Hepatocyte (in vitro differentiated cells): ENCODE measurements at places on chromosomes 11 and 22.

- DNase-seq = peak; percentile 26
Observed at GRCh38 chr11:15493921-15494620, 379.3 kb downstream of the INSC start.

GRCh38 chr22:28052825-28053269, 133.8 kb upstream of the PITPNB start:
- DNase-seq = no peak

- no peak for DNase-seq
Observed at GRCh38 chr11:46452918-46453517, 61.4 kb upstream of the CHRM4 start.

- peak; percentile 53 for DNase-seq
Observed at GRCh38 chr22:36081023-36081431, 52.4 kb upstream of the RBFOX2 start.

- DNase-seq = peak; percentile 83
Observed at GRCh38 chr22:36419177-36419911, 31.6 kb upstream of the MYH9 start.

GRCh38 chr22:34934261-34934660, 131.7 kb upstream of the ISX start:
- DNase-seq = no peak

DNA sequence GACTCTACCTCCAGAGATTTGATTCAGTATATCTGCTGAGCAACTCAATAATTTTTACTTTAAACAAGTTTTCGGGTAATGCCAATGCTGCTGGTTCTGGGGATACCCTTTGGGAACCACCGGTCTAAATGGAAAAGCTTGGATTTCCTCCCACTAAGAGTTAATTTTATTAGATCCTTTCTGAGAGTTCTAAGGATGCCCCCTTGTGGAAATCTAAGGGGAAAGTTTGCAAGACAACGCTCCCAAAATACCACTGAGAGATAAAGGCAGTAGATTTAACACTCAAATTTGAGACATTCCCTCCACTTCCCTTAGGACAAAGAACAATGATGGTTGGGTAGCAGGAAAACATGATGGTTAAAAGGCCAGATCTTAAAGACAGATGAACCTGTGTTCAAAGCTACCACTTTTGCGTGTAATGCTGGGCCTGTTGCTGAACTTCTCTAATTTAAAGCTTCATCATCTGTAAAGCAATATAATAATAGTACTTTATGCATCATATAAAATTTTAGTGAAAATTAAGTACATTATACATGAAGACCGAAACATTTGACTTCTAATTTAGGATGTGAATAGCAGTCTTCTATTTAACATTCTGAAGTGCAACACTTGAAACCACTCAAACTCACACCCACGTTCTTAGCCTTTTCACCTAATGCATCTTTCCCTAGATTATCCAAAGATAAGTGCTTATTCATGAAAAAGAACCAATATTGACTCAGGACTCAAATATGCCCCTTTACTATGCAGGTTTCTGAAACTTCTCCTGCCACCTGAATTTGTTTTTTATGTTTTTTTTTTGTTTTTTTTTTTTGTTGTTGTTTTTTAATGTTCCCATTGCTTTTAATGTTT, 110.1 kb upstream of the LUZP2 start:
- peak; percentile 39 for DNase-seq

DNA sequence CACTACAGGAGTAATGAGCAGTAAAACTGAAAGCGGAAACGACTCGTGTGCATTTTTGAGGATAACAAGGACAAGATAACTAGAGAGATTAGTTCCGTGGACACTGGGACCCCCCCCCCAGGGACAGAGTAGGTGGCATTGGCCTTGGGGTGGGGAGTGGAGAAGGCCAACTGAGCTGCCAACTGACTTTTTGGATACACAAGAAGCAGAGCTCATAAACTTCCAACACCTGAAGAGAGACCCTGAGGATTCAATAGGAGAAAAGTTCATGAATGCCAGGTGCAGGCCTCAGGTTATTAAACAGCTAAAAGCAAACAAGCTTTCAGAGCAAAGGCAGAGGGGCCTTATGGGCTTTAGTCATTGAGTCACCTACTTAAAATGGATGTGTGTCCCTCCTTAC, 17.6 kb upstream of the PRSS23 start:
- DNase-seq = peak; percentile 37

- no peak for DNase-seq
Observed at GRCh38 chr11:83280256-83280655, 5.9 kb downstream of the CCDC90B start.

DNA sequence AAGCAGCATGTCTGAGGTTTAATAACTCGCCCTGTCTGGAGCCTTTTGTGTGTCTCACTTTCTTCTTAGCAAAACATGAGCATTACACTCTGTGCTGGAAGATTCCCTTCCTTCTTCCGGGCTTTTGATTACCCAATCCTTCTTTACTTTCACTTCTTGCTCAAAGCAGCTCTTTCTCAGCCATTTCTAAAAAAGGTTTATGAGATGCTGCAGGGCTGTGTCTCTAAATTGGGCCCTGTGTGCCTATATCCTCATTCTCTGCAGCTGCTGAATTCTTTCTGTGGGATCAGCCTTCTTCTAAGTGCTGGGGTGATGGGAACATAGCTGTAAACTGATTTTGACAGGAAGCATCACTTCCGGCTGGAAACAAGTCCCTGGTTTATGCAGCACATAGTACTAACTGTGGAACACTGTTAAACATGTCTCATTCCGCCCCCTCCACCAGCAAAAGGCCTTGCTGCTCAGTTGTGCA, 71.8 kb downstream of the PIWIL4 start:
- DNase-seq = peak; percentile 28

DNA sequence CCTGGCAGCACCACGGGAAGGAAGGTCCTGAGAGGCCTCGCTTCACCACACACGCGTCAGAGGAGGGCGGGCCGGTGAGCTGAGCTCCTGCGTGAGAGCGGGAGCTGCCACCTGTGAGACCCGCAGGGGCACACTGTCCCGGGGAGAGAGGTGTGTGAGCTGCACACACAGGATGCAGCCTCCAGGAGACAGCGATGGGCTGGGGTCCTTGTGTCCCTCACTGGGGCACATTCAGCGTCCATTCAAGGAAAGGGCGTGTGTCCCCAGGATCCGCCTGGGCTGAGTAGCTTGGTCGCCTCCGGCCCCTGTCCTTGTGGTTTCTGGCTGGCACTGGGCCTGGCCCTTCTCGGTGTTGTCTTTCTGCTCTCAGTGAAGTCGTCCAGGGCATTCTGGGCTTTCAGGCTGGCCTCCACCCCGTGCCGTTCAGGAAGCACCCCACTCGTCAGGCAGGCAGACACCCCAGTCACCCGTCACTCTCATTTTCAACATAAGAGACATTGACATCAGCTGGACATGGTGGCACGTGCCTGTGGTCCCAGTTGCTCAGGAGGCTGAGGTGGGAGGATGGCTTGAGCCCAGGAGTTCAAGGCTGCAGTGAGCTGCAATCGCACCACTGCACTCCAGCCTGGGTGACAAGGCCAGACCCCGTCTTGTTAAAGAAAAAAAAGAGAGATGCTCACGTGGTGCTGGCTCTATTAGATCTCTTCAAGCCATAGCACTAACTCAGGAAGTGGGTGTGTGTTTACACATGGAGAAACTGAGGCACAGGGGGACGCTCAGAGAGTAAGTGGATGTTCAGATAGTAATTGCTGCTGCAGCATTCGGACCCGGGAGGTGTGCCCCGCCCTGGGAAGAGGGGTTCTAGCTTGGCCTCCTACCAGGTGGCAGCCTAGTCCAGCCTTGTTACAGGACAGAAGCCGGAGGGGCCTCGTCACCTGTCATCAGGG, 1081.6 kb downstream of the BRD1 start:
- DNase-seq = no peak

DNA sequence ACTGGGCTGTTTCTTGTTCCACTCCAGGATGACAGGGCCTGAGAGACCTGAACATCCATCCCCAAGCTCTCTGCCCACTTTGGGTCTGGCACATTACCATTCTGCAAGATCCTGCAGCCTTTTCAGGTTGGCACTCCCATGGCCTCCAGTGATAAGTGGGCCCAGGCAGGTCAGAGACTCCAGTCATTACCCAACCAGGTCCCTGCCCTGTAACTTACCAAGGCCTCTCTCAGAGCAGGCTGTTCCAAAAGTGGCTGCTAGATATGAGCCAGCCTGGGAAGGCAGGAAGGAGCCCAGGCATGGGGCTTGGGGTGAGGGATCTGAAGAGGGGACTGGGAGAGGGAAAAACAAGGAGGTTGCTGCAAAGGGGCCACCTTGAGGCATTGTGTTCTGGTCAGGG, 35.9 kb downstream of the KCNQ1OT1 start:
- DNase-seq = no peak

- no peak for DNase-seq
Observed at GRCh38 chr11:23767576-23767975, 729.3 kb upstream of the LUZP2 start.

GRCh38 chr11:27353593-27354358, 9.2 kb downstream of the CCDC34 start:
- DNase-seq = no peak

- DNase-seq = no peak
Observed at GRCh38 chr11:65047581-65048422, 6.8 kb downstream of the SAC3D1 start.

- no peak for DNase-seq
Observed at GRCh38 chr22:35860837-35861236, 143.2 kb downstream of the APOL5 start.
